ENCODE measurements at places on chromosomes 7 and 10.

GRCh38 chr7:46600340-46600739, 679.3 kb upstream of the IGFBP3 start:
- no peak for DNase-seq

DNA sequence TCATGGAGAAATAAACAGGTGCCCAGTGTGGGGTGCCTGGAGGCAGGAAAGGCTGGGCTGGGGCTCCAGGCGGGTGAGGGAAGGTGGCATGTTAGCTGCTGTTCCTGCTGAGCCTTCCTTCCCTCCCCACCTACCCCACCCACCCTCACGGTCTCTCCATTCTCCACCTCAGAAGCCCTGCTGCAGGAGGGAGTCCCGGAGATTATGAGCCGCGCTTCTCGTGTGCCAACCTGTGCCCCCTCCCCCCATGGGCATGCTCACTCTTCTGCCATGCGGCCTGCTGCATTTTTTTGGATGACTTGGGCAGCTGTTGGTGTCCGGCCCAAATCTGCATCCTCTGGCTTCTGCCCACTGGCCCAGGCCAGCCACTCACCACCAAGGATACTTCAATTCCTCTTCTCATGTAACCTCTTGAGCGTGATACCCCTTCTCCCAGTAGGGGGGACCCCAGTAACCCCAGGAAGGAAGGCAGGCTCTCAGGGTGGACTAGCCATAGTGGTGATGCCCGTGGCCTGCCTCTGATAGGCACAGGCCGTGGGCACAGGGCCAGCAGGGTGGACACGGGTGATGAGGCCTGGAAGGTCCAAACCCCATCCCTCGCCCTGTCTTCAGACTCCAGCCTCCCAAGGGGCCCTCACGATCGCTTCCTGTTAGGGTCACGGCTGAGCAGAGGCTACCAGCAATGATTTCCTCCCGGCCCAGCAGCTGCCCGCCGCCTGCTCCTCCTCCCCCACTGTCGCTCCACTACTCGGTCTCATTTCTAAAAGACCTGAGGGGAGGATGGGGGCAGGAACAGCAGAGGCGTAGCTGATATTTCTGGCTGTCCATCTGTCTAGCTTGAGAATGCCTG, 27.8 kb downstream of the UNC5B start:
- no peak for DNase-seq

DNA sequence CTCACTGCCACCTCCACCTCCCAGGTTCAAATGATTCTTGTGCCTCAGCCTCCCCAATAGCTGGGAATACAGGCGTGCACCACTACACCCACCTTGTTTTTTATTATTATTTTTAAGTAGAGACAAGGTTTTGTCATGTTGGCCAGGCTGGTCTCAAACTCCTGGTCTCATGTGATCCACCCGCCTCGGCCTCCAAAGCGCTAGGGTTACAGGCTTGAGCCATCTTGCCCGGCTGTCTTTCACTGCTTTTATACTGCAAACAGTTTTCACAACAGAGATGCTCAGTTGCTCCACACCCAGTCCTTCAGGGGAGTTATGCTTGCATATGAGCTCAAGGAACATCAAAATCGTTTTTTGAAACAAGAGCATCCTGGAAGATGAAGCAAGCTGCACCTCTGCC, 1.3 kb upstream of the PRR15 start:
- DNase-seq = no peak

- no peak for DNase-seq
Observed at GRCh38 chr10:99393683-99394082, 36.7 kb downstream of the GOT1 start.

- DNase-seq = no peak
Observed at GRCh38 chr7:24911213-24911603, 68.8 kb downstream of the OSBPL3 start.

GRCh38 chr7:117075934-117076333, 122.6 kb downstream of the ST7 start:
- no peak for DNase-seq

DNA sequence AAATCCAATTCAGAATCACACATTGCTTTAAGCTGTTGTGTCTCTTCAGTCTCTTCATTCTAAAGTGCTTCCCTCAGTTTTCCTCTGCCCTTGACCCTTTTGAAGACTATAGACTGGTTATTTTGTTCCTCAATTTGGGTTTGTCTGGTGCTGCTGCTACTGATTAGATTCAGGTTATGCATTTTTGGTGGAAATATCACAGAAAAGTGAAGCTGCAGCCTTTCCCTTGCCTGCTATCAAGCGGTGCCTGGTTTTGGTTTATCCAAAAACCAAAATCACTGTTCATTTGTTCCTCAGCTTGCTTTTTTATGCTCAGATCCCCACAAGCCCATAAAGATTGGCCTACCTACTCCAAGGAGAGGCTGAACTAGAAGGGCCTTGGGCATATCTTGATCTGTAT, 55.2 kb downstream of the ELMO1 start:
- no peak for DNase-seq

DNA sequence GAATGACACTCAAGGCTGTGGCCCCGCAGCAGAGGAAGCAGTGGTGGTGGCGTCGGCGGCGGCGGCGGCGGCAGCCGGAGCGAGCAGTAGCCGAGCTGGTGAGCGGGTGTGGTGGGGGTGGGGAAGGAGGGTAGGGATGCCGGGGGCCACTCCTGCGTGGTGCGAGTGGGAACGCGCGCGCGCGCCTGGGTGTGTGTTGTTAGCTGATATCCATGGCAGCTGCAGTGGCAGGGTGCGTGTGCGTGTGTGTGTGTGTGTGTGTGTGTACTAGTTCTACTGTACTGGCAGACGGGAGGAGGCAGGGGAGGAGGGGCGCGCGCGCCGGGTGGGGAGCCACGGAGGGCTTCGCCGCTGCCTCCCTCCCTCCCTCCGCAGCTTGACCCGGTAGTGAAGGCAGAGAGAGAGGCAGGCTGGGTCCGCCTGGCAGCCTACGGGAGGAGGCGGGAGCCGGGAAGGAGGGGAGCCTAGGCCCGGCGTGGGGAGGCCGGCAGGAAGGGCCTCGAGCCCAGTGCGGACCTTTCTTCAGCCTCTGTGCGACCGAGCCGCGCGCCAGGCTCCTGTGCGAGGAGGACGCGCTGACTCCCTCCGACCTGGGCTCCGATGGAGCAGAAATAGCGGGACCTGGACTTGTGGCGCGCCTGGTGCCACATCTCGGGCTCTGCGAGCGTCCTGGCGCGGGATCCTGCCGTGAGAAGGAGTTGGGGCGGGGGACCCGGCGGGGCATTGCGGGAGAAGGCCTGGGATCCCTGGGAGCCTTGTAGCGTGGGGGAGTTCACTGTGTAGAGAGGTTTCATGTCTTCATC, at the start of gene MAGI2:
Gene MAGI2 (minus strand): TSS at position 110 of the 803 bp plus-strand sequence. CDS start 347 bp downstream, outside the sequence.
- DNase-seq = peak; percentile 73

DNA sequence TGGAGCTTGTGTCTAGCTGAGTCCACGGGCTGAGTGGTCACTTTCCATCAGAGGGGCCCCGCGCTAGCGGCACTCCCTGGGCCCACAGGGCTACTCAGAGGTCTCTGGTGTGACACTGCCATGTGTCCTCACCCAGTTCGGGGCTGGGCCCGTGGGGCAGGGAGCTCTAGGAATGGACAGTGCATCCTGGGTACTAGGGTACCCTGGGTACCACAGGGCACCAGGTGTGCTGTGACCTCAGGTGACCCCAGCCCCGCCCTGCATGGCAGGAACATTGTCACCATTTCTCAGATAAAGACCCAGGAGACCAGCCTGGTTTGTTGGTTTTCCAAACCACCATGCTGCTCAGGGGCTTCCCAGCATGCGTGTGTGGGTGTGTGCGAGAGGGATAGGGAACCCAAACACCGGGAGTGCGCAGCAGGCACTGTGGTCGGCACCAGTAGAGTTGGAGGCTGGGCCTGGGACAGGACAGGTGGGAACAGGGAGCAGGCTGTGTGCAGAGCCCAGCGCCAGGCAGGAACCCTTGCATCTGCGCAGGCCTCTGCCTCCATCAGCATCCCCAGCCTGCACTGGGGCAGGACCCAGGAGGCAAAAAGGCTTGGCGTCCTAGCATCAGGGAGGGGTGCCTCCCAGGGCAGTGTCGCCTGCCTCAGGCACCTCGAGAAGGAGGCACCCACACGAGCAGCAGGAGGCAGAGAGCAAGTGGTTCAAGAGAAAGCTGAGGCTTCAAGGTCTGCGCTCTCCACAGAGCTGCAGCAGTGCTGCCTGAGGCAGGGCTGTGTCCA, 19.4 kb upstream of the CSGALNACT2 start:
- DNase-seq = no peak

GRCh38 chr10:87671139-87671815, 11.6 kb downstream of the PAPSS2 start:
- no peak for DNase-seq

- DNase-seq = no peak
Observed at GRCh38 chr7:122577449-122578003, 121.4 kb downstream of the RNF133 start.

DNA sequence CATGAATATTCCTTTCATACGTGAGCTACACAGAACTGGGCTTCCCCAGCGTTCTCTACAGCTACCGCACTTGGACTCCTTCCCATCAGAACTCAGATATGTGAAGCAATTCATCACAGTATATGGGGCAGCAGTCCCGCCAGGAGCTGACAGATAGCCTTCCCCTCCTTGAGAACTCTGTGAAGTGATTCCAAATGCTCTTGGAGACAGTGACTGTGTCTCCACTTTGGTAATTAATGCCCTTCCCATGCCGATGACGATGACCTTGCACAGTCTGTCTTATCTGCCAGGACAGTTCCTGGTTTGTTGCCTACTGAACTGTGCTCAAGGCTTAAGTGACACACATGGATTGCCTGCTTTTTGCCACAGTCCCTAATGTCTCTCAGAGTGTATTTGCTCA, 75.0 kb upstream of the AFAP1L2 start:
- DNase-seq = no peak

- no peak for DNase-seq
Observed at GRCh38 chr10:31186225-31187000, 132.6 kb upstream of the ZEB1 start.

GRCh38 chr7:34655384-34655783, 2.6 kb upstream of the NPSR1 start:
- DNase-seq = no peak

GRCh38 chr7:150992051-150992640, 1.3 kb downstream of the NOS3 start:
- no peak for DNase-seq

DNA sequence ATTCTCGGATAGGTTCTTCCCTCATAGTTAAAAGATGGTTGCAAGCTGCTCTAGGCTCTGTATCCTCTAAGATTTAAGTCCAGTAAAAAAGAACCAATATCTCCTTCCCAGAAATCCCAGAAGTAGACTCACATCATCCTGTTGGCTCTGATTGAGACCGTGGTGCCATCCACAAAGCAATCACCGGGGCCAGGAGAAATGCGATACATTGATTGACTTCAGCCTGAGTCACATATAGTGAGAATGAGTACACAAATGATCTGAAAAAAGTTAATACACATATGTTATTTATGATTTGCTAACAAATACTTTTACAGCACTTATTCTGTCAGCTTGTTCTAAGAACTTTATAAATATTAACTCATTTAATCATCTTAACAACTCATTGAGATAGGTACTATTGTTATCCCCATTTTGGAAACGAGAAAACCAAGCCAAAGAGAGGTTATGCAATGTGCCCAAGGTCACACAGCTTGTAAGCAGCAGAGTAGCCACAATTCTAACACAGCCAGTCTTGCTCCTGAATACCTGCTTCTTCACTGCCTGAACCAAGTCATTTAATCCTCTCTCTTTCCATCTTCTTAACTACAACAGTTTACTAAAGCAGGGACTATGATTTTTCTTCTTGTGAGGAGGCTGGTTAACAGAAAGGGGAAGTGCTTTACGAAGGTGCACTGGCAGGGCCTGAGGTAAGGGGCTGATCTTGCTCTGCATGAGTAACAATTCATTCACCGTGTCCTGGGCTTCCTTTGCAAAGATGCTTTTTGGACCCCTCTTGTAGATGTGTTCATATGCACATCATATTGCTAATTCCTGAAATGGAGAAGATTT, 177.0 kb downstream of the REEP3 start:
- DNase-seq = no peak

DNA sequence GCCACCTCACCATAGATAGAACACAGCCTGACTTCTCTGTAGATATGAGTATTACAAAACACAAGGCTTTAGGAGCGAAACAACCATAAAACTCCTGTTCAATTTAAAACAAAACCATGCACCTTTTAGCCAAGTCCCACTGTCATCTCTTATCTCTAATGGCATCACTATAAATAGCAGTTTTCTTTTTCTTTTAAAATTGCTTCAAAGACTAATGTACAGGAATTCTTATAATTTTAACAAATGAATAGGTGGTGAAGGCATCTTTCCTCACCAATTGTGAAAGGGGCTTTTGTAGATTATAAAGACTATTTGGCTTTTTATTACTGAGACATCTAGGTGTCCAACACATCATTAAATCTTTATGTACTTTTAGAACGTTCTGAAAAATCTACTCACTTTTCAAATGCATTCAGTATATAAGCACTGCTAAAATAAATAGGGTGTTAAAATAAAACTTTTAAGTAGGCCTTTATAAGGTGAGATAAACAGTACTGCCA, 205.7 kb upstream of the GRM3 start:
- DNase-seq = no peak

- DNase-seq = no peak
Observed at GRCh38 chr7:102415685-102416225, 17.6 kb upstream of the ORAI2 start.

DNA sequence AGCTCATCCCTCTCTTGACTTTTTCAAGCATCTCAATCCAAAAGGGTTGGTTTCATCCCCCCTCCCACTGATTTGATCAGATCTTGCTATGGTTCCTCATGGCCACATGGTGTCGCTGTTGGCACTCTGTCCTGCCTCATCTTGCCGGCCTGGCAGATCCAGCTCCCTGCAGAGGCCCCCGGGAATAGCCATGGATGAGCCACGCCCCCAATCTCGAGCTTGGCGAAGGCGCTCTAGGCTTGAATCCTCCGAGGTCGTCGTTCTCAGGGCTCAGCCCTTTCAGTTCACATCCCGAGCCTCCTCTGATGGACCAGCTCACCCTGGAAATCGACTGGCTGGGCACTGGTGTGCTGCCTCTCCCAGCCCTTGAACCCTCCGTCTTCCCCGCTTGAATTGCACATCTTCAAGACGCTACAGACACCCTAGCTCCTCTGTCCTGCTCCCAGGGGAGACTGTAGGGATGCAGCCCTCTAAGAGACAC, 628.7 kb downstream of the TYW1 start:
- peak; percentile 25 for DNase-seq

DNA sequence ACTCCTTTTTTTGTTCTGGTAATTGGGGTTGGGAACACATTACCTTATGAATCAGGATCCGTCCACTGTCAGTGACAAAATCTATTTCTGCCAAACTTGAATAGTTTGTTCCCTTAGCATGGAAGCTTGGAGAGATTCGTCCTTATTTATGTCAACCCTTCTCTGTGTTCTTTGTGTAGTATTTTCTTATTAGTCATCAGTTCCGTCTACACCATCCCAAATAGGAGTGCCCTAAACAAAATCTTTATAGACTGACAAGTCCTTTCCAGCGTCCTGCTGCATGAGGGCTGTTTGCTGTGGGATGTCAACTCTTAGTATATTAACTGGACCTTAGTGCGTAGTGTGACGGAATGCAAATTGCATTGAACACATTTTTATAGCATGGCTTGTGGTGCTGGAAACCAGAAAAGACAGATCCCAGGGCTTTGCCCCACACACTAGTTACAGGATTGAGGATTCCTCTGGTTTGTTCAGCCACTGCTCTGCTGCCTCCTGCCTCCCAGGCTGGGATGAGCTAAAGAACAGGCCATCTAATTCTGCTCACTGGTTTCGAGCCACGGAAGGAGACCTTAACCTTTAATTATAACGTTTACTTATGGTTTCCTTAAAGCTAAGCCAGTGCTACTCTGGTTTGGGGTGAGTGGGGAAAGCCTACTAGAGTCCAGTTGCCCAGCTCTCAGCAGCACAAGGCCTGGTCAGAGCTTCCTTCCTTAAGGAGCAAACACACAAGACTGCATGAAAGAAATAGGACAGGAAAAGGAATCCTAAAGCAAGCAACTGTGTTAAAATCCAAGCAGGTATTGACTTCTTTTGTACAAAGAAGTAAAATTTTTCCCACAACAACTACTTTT, 194.4 kb downstream of the CCSER2 start:
- no peak for DNase-seq

Measured in kidney glomerular epithelial cell (primary cell).